ENCODE measurements at places on chromosomes 1 and 21. TPM values are rescaled to one million over a fixed set of nuclear protein-coding genes. Genes with fewer than 3 reads are reported as not detected.

DNA sequence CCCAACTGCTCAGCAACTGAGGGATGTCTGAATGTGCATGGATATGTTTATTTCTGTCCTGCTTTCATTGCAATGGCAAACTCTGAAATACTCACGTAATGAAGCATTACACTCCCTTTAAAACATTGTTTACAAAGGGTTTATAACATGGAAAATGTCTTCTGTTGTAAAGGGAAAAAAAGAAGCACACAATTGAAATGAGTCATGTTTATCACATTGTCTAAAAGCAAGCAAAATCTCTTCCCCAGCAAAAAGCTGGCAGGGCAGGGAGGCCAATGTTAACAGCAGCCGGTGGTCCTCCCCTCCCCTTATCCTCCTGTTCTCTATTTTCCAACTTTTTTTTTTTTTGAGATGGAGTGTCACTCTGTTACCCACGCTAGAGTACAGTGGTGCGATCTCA, 3.9 kb upstream of the EFNA1 start:
- no peak for DNase-seq

DNA sequence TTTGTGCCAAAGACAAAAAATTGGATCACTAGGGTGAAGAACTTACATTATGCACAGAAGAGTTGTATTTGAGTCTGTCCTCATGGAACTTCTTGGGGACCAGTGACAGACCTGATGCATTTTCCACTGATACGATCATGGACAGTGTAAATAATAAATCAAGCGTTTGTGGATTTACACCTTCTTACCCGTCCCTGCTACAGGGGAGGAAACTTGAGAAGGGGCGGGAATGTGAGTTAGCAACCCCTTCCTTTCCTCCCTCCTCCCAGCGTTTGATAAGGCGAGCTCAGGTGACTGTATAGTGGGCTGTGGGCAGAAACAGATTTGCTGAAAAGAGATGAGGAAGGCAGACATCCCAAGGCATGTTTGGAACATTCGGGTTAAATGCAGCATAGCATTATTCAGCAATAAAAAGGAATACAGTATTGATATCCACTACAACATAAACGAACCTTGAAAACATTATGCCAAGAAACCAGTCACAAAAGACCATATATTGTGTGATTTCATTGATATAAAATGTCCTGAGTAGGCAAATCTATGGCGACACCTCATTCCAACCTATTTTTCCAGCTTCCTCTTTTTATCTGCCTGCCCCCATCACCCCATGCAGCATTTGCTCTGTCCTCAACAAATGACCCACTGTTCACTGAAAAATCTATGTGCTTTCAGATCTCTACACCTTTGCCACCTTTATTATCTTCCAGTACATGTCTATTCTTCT, 128.7 kb downstream of the ZZZ3 start:
- no peak for DNase-seq

DNA sequence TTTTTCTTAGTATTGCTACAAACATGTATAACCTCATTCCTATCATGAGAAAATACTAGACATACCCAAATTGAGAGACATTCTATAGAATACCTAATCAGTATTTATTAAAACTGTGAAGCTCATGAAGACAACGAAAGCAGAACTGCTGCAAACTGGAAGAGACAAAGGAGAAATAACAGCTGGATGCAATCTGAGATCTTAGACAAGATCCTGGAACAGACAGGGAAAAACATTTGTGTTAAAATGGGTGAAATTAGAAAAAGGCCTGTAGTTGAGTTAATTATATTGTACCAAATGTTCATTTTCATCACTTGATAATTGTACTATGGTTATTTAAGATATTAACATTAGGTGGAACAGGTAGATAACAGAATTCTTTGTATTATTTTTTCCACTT, 392.0 kb downstream of the PLPP3 start:
- DNase-seq = no peak

Gene CRB1
- total RNA-seq = 0.48 TPM

Gene ADGRL4
- 81.8 TPM for total RNA-seq

GRCh38 chr1:160164121-160164520, 12.7 kb downstream of the ATP1A4 start:
- no peak for DNase-seq

DNA sequence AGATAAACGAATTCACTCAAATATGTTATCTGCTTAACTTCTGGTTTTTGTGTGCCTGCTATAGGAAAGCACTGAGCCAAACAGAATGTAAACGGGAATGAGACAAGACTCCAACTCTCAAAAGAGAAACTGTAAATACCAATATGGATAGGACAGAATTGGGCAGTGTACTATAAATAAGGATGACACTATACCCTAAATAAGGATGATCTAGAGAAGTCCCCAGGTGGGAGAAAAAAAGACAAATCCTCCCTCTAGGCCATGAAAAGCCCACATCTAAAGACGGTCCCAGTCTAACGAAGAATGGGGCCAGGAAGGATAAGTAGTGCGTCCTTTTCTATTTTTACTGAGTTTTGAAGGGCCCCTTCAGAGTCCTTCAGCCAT, 1.5 kb upstream of the GABPB2 start:
- no peak for DNase-seq

Gene NLRP3
- 11.5 TPM for total RNA-seq

- no peak for DNase-seq
These were observed 106.5 kb downstream of the PHTF1 start for GRCh38 chr1:113652771-113653170.

- no peak for DNase-seq
These were observed 56.2 kb downstream of the PCP4 start for GRCh38 chr21:39923476-39923875.

Gene OR2C3
- 0.03 TPM for total RNA-seq

Gene TNFAIP8L2
- 8.0 TPM for total RNA-seq

DNA sequence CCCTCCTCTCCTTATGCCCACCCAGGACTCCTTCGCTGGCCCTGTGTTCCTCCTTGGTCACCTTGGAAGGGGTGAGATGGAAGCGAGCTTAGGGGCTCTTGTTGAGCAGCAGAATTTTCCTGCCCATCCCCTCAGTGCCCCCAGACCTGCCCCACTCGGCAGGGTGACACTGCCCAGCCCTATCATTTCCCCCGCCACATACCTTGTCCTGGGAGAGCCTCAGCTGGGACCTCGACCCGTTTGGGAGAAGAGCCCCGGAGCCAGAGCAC, 1.4 kb upstream of the FNDC5 start:
- DNase-seq = peak; percentile 37

GRCh38 chr1:27567971-27568299, 36.0 kb downstream of the AHDC1 start:
- DNase-seq = no peak

- no peak for DNase-seq
These were observed 4.2 kb downstream of the RERE start for GRCh38 chr1:8813016-8813763.

DNA sequence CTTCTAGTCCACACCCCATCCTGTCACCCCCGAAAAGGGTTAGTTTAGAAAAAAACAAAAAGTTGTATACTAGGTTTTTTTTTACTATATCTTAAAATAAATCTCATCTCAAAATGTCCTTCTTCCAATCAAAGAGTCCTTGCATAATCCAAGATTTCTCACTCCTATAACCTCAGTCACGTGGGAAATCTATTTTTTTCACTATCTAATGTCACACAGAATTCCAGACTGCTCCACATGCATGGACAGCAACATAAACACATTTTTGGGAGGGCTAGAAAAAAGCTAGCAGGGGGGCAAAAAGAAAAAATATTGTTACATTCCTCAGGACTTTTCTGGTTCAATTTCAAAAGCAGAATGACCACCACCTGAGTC, 39.3 kb downstream of the TGFBR3 start:
- no peak for DNase-seq

DNA sequence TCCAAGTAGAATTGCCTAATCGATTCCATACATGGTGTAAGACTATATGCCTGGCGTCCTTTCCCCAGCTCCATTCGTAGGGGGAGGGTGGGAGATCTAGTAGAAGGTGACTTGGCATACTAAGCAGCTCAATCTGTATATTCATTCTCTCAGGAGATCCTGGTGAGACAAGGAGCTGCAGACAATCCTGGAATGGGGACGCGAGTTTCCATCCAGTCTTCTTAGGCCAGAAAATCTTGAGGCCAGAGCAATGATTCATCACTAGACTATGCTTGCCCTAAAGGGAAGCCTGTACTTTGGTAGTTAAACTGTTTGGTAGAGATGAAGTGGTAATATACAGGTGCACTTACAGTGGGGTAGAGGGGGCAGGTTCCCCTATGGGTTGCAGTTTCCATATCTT, 468.7 kb downstream of the ADGRL2 start:
- no peak for DNase-seq

DNA sequence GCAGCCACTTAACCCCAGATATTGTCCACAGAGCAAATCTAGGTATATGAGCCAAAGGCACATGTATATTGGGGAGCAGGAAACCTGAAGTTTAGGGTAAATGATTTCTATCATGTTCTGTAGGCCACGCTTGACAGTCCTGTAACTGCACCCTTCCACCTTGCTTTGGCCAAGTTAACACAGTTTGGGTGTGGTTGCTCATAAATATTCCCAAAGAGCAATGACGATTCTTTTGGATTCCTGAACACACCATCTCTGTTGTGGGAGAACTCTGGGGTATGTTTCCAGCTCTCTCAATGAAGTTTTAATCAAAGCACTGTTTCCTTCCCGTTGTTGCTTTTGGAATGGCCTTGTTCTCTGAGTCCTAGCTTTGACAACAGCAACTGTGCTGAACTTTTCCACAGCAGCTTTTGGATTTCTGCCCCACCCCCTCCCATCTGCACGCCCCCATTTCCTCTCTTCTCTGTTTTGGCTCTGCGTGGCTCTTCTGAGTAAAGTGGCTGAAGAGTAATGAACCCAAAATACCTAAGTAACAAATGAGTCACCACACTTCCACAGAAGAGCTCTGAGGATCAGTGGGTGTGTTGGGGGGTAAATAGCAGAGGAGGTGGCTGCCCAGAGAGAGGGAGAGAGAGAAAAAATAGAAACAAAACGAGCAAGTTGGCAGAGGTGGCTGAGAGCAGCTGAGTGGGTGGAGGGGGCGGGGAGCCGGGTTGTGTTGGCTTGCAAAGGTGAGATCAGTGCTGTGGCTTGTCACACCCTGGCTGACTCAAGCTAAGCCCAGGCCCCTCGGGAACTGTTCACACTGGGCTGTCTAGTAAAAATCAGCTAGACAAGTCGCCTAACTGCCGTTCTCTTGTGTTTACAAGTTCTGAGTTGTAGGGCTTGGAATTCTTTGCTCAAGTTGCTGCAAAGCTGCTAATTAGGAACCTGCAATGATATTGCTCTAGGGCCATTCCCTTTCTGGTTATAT, 26.9 kb upstream of the RAP1A start:
- peak; percentile 92 for DNase-seq

DNA sequence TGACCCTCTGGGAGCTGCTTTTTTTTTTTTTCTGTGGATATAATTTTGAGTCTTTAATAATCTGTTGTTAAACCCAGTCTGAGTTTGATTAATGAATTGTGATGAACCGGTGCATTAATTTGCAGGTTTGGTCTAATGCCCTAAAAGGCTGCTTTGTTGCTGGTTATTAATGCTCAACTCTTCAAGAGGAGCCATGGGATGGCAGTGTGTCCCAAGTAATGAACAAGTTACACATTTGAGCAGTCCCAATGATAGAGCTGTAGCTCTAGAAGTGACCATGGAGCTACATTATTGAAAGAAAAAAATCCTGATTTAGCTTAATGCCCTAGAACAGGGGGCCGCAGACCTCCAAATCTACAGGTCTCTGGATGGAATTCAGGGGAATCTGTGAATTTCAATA, 53.1 kb downstream of the RWDD3 start:
- DNase-seq = no peak
